NCI-H2107 (cell line): ENCODE measurements at places on chromosomes 3 and 15.

DNA sequence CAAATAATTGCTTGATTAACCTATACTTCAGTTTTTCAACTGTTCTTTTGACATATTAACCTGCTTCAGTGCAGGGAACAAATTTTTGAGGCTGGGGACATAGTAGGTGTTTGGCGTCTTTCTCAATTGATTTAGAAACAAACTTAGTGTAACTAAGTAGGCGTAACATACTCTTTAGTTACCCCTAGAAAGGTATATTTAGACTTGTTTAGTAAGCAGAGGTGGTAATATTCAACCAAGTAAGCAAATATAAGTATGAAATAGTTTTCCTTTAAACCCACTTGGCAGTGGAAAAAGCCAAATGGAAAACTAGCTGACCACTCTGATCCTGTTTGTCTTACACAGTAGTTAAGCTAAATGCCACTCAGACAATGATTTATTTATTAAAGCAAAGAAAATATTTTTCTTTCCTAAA, 113.2 kb downstream of the MBNL1 start:
- no peak for DNase-seq

GRCh38 chr3:127002195-127003174, 19.6 kb downstream of the PLXNA1 start:
- no peak for DNase-seq

- no peak for DNase-seq
Observed at GRCh38 chr3:197021231-197021630, 8.4 kb downstream of the MELTF start.

DNA sequence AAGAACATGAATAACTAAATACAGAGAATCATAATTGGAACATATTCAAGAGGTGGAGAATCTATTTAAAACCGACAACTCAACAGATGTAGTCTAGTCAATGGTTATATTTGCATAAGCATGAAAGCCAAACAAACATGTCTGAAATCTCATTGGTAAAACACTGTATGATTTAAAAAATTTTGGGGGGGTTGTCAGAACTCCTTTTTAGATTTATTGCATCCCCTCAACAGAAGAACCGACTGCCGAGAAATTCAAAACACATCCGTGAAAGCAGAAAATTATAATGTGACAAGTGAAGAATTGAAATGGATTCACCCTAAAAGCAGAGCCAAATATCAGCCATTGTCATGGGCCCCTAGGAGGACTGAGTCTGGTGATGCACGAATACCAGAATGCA, 633.4 kb upstream of the KCNMB2 start:
- DNase-seq, result no peak

DNA sequence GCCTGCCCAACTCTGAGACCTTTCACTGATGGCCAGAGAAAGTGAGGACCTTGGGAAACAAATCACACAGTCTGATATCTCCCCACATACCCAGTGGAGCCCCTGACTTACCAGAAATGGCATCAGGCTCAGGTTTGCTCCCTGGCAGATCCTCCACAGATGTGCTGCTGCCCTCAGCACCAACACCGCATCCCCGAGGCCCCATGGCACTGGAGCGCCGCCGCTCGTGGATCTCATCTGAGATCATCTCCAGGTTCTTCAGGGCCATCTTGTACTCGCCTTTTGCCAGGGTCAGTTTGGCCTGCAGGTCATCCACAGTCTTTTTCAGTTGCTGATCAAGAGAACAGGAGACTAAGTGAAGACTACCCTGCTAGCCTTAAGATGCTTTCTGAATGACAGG, 52.7 kb downstream of the CAPN7 start:
- no peak for DNase-seq

- DNase-seq, result no peak
Observed at GRCh38 chr3:149464542-149465328, 9.8 kb upstream of the TM4SF4 start.

DNA sequence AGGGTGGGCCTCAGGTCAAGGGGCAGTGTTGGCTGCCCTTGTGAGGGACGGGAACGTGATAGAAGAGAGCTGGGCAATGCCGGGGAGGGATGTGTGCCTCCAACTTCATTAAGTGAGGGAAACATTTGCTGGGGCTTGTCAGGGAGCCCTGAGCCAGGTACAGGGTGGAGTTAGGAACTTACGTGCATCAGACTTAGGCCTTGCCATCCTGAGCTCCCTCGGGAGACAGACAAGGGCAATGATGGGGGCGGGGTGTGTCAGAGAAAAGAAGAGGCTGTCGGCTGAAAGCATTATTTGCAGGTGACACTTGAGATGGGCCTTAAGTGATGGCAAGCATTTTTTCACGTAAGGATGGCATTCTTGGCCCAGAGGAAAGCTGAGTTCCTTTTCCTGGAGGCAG, 1.6 kb downstream of the FAM131A start:
- DNase-seq, result no peak

DNA sequence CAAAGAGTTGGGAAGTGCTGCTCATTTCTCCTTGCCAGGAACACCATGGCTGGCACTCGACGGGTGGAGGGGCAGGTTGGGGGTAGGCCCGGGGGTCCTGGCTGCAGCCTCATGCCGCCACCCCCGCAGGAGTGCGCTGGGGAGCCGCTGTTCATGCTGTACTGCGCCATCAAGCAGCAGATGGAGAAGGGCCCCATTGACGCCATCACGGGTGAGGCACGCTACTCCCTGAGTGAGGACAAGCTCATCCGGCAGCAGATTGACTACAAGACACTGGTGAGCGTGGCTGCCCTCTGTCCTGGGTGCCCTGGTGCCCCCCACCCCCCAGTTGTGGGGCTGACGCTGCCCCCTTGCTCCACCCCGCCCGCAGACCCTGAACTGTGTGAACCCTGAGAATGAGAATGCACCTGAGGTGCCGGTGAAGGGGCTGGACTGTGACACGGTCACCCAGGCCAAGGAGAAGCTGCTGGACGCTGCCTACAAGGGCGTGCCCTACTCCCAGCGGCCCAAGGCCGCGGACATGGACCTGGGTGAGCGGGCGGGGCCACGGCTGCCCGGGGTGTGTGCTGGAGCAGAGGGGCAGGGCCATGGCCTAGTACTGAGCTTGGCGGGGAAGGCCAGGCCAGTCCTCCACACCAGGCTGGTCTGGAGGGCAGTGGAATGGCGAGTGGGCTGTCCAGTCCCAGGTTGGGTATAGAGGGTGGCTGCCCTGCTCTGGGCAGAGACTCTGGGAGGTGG, 45.1 kb downstream of the PLXNA1 start:
- DNase-seq, result no peak

- DNase-seq, result no peak
Observed at GRCh38 chr3:178895178-178895789, 176.3 kb downstream of the ZMAT3 start.

DNA sequence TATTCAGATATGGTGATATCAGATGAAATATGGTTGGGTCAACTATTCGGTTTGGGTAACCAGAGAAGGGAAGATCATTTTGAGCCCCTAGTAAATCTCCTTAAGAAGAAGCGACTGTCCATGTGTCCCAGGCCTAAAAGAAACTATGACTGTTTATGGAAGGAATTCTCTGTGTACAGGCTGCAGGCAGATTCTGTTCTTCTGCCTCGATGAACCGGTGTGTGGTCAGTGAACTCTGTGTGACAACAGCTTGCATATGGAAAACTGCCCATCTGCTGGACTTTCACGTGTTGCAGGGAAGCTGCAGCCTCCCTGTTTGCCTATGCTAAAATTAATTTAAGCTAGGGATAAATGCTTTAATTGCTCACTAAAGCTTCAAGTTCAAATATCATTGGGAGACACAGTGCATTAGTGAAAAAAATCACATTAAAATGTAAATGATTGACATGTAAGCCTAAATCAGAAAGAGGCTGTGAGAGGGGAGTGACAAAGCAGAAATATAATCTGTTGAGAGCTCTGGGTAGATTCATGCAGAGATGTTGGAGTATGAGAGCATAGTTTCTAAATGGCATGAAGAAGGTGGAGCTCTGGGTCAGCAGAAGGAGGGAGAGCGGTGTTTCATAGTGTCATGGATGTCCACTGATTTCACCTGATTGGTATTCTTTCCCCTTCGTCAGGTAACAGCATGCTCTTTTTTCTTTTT, 65.4 kb upstream of the PFN2 start:
- no peak for DNase-seq

DNA sequence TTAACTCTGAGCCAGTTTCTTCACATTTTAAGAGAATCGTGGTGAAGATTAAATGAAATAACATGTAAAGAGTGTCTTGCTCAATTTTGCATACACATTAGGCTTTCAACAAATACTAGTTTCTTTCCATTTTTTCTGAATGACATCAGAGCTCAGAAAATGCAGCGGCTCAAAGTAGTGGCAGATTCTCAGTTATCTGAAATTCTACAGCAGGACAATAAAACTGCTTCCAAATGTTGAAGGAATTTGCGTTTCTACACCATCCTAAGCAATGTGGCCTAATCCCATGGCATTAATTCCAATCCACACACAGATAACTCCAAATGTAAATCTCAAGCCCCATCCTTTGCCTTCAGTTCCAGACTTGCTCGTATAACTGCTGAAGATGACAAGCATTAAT, 115.8 kb downstream of the PLCH1 start:
- DNase-seq, result no peak

DNA sequence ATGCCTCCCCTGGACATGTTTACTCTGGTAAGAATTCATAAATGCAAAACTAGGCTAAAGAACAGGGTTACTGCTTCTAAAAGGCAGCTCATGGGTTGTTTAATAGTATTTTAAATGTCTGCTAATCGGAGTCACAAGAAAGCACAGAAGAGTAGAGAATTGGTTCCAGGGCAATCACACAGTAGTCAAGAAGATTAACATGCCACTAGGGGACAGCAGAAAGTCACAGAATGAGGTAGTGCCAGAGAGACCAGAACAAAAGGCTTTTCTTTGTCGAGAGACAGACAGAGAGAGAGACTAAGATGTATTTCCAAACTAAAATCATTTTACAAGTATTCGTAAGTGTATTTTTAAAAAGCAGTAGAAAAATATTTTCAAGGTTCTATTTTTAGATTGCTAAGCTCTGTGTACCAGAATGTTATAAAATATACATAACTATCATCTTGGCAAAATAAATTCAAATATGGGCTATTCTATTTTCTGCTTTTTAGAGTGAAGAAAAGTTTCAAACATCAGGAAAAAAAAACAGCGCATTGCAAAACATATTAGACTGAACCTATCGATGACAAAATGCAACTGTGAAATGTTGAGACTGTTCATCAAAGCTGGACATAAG, 78.3 kb upstream of the CDIN1 start:
- DNase-seq, result no peak

GRCh38 chr3:107969525-107969924, 121.3 kb downstream of the CD47 start:
- DNase-seq, result no peak

- no peak for DNase-seq
Observed at GRCh38 chr3:24287755-24288450, 206.7 kb downstream of the THRB start.

DNA sequence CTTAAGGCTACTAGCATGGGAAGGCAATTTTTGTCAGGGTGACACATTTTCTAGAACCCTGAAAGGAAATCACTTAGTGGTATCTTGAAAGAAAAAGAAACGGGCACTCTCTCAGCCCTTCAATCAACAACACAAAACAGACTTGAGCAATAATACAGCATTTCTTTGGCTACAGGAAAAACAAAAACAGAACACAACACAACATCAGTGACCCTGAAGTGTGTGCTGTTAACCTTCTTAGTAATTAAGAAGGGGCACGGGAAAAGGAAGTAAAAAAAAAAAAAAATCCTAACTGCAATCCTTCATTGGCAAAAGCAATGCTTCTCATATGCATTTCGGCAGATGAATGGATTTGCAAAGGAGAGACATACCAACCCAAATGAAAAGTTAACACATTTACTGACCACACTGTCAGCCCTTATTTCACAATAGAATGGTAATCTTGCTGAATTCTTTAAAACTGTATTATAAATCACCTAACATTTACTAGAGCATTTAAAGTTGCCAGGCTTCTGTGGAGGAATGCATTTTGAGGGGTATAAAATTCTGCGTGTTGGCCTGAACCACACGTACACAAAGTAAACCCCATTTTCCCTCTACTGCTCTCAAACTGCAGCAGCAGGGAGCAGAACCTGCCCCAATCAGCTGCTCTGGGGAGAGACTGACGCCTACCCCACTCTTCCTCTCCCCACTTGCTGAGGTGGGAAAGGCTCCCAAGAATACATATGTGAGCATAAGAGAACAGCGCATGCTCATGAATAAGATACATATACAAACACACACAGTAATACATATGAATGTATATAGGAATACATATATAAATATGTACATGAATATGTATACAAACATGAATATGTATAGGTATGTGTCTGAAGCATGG, 198.5 kb downstream of the FOXP1 start:
- DNase-seq, result no peak

GRCh38 chr3:30372837-30373236, 233.6 kb upstream of the TGFBR2 start:
- DNase-seq, result no peak

DNA sequence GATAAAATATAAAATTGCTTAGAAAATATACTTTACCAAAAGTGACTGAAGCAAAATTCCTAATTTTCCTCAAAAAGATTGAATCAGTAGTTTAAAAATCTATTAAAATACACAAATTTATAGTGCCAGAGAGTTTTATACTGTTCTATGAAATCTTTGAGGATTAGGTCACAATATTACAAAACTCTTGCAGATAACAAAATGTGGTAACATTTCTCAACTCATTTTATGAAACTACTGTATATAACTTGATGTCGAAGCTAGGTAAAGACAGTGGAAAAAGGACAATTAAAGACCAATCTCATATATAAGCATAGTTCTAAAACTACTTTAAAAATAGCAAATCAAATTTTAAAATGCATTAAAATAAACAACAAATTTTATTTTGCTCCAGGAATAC, 15.9 kb downstream of the VEPH1 start:
- no peak for DNase-seq

- no peak for DNase-seq
Observed at GRCh38 chr3:171783086-171783485, 27.2 kb downstream of the PLD1 start.

GRCh38 chr3:12611117-12611516, 52.8 kb downstream of the RAF1 start:
- no peak for DNase-seq

DNA sequence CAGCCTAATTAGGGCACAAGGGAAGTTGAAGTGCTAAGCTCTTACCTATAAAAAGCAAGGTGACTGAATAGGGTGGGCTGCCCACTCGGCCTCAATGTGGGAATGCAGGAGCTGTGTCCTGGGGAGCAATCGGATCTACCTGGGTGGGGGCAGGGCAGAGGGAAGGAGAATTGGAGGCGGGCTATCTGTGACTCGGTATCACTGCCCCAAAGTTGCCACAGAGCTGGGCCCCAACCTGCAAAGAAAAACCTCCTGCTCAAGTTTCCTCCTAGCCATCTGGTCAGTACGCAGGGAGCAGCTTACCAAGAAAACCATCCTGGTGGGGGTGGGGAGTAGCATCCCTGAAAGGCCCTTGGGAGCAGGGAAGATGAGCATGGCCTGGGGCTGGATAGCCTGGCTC, 10.7 kb downstream of the CIB2 start:
- DNase-seq, result no peak

DNA sequence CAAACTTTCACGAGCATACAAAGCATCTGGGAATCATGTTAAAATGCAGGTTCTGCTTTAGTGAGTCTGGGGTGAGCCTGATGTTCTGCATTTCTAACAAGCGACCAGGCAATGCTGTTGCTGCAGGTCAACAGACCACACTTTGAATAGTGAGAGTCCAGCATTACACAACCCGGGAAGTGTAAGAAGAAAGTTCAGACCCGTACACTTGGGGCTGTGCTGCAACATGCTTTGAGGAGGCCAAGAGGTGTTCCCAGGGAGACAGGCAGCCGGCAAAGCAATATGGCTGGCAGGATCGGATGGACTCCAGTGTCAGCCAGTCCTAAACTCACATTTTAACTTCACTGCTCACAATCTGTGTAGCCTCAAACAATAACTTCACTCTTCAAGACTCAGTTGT, 134.2 kb downstream of the LIPC start:
- no peak for DNase-seq
